ENCODE measurements at places on chromosomes 3 and 15.

DNA sequence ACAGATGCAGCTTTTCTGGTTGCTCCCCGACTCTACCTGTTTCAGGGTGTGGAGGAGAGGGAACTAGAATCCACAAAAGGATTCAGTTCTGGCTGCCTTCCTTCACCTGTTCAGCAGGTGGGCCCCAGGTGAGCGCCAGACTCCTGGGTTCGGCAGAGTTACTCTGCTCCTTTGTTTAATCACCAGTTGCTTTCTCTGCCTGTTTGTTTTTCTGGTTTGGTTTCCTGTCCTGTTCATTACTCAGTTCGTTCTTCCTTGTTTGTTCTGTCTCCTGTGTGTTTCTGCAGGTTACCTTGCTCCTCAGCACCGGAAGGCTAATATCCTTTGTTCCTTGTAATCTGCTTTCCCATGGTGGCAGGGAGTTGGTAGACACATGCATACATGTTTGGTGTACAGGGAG lies 508.5 kb upstream of the ATP11B start:
- DNase-seq = no peak

DNA sequence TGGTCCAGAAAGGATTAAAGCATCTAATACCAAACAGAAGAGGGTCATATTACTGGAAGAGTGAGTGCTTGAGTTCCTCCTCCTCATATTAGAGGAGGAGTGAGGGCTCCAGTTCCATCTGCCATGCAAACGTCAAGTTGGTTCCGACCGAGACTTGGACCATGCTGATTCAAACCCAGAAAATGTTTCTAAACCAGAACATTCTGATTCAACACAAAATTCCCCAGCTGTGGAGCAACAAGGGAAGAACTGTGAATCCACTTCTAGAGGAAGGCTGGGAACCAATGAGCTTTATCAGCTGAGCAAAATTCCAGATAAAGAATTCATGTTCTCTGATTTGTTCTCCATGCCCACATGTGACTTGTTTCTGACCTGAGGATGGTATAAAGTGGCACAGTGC lies 135.6 kb upstream of the WNT5A start:
- DNase-seq = no peak

DNA sequence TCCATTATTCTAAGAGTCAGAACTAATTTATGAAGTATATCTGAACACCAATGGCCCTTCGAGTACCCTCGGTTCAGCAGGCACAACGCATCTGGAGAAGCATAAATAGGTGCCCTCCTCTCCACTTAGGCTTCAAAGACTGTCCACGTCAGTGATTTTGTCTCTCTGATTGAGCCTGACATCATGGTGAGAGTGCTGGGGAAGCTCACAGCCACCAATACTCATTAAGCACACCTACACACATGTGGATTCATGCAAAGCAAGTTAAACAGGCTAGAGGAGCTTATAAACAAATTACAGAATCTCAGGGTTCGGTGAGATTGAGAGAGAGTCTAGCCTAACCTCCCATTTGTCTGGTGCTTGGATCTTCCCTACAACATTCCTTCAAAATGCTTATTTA lies 3.6 kb downstream of the CLDN1 start:
- DNase-seq = no peak

DNA sequence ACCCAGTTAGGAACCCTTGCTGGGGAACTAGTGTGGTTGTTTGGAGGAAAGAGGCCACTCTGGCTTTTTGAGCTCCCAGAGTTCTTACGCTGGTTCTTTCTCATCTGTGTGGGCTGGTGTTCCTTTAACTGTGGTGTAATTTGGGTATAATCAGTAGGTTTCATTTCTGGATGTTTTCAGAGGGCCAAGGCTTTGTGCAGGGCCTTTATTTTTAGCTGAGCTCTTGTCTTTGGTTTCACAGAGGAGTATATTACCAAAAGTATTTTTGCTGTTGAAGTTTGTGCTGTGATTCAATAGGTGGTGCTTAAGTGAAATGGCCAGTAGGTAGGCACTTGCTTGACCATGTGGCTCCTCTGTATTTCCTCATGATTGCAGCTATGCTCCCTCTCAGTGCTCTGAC lies 357.9 kb downstream of the KCNH8 start:
- no peak for DNase-seq

- DNase-seq = no peak
Observed at GRCh38 chr3:144317961-144318360, 346.3 kb downstream of the DIPK2A start.

- no peak for DNase-seq
Observed at GRCh38 chr3:13891492-13892073, 11.7 kb upstream of the WNT7A start.

- DNase-seq = no peak
Observed at GRCh38 chr3:64451283-64452012, 226.2 kb upstream of the PRICKLE2 start.
